BE2C (cell line): ENCODE measurements at places on chromosomes 5 and 9.

DNA sequence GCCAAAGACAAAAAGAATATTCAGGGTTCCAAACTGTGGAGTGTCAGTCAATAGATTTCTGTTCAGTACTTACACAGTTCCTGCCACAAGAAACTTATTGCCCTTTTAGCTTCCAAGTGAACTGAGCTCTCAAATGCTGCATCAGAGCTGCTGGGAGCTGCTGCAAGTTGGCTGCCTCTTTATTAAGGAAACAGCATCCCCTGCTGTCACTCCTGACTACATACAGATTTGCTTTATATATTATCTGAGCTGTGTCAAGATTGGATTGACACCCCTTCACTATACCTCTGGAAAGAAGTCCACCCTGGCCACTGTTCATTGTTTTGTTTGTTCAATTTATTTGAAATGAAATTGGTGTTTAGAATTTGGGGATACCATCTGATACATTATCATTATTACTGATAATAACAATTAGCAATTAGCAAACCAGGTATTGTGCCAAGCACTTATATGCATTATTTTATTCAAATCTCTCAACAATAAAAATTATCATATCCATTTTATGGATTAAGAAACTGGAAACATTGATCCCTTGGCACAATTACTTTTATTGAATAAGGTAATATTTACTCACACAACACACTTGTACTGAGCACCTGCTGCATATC is 16.4 kb upstream of the C5orf58 start:
- DNase-seq: peak; percentile 28

- DNase-seq: peak; percentile 37
These were observed 69.2 kb downstream of the SYK start for GRCh38 chr9:90870621-90871326.

DNA sequence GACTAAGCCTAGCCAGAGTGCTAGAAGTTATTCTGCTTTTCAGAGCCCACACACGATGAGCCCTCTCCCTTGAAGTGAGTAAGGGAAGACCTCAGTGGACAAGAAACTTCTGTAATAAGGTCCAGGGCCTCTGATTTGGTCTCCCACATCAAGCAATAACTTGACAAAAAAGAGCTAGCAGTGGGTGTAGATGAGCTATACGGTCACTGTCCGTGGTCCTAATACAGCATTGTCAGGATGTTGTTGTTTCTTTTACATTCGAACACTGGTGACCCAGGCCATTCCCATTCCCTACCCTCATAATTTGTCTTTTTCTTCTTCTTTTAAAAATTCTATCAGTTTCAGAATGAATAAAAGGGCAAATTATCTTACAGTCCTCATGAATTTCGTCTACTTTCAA is 5.2 kb downstream of the PCSK1 start:
- DNase-seq: no peak

DNA sequence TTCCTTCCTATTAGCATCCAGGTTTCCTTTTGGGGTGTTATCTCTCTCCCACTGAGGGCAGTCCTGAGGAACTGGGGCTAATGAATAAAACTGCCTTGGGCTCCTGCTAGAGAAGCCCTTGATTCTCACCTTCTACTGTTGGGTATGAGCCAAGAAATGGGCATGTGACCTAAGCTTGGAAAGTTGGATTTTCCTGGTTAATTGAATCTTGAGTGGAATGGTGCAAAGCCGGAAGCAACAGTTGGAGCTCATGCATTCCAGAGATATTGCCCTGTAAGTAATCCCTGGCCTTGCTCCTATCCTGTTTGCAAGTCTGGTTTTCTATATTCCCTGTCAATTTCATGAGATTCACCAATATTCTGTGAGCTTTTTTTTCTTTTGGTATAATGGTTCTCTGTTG is 158.5 kb upstream of the ELL2 start:
- no peak for DNase-seq

DNA sequence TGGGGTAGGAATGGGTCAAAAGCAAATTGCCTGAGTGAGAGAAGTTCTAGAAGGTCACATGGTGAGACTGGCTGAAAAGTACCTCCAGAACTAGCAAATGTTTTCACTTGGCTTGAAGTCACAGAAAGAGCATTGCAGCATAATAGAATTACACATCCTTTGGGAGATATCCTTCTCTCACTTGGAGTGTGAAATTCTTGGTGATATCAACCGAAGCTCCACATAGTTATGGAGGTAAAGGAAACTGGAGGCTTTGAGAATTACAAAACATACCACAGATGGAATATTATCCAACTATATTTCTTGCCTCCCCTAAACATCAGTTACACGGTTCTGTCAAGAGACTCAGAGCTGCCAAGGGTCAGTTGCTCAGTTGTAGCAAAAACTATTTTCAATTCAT is 182.4 kb downstream of the SEMA5A start:
- no peak for DNase-seq

DNA sequence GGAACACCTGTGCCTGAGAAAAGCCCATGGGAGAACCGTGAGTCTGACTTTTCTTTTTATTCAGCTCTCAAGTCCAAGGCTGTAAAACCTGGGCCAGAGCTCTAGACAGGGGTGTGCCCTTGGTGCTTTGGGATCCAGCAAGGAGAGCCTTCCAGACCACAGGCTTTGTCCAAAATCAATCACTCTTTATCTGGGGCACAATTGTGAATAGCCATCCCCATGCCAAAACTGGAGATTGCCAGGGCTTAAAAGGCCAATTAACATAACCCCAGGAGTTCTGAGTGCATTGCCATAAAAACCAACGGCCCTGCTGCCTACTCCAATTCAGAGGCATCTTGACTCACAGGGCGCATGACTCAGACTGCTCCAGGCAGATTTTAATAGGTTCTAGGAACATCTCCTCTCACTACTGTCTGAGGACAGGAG is 391.8 kb downstream of the ARHGEF28 start:
- peak; percentile 51 for DNase-seq

DNA sequence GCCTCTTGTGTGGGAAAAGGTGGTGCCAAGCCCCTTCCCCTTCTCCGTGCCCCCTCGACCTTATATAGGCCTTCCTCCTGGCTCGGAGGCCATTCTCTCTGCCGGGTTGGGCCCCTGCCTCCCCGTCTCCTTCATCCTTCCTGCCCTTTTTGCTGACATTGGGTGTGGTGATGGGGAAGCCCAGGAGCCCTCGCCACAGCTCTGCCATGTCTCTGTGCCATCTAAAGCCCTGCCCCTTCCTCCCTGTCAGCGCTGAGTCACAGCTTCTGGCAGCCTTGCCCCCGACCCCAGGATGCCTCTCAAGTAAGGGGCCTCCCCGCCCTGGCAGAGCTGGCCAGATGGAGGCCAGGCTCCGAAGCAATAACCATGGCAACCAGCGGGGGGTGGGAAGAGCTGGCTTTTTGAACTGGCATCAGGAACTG is 30.4 kb downstream of the JADE2 start:
- peak; percentile 86 for DNase-seq

GRCh38 chr9:13786131-13786530 is 506.6 kb upstream of the MPDZ start:
- DNase-seq: no peak

DNA sequence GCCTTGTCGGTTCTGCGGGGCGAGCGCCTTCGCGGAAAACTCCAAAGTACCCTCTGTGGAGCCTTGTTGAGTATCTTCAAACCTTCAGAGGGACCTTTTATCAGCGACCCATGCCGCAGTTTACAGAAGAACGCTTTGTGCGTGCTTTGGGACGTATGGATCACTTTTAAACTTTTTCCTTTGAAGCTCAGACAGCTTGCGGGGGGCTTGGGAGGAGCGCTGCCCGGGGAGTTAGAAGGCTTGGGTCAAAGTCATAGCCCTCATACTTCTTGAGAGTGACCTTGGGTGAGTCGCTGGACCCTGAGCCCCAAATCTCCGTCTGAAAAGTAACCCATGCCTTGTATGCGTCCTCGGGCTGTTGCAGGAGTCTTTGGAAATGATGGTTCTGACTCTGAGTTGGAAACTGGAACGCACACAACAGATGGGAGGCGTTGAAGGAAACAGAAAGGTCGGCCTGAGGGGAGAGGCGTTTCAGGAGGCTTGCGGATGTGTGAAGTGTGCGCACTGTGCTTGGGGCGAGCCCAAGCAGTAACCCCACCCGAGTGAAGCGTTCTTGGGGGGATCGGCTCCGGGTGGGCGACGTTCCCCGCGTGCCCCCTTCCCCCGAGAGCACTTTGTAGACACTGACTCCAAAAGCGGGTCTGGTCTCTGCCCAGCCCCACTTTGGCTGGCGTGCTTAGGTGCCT is 661 bp upstream of the SLC25A51 start:
- no peak for DNase-seq

DNA sequence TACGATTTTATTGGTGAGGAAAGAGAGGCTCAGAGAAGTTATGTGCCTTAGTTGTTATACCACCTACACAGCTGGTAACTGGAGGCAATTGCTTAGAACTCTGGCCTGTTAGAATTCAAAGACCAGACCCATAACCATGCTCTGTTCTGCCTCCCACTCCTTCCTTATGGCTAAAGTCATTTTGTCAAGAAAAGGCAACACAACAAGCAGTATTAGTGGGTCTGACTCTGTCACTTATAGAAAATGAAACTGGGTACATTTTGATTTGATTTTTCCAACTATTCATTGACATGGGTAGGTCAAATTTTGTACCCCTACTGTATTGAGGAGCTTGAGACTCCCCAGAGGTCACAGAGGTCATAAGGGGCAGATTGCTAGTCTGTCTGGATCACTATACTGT is 44.5 kb upstream of the NR3C1 start:
- no peak for DNase-seq

- no peak for DNase-seq
These were observed 108.2 kb downstream of the AUH start for GRCh38 chr9:91253488-91253887.

GRCh38 chr5:39424736-39425637 is at the start of gene DAB2:
Gene DAB2 (minus strand): TSS chr5:39424980. CDS start chr5:39394320, 30,660 bp downstream.
- peak; percentile 30 for DNase-seq

GRCh38 chr9:130766927-130767307 is 68.1 kb upstream of the ABL1 start:
- no peak for DNase-seq

GRCh38 chr9:105038051-105038450 is 110.1 kb upstream of the ABCA1 start:
- DNase-seq: no peak

GRCh38 chr5:73797132-73797510 is 171.1 kb downstream of the ARHGEF28 start:
- DNase-seq: no peak

GRCh38 chr5:3993856-3994473 is 398.3 kb downstream of the IRX1 start:
- DNase-seq: no peak

DNA sequence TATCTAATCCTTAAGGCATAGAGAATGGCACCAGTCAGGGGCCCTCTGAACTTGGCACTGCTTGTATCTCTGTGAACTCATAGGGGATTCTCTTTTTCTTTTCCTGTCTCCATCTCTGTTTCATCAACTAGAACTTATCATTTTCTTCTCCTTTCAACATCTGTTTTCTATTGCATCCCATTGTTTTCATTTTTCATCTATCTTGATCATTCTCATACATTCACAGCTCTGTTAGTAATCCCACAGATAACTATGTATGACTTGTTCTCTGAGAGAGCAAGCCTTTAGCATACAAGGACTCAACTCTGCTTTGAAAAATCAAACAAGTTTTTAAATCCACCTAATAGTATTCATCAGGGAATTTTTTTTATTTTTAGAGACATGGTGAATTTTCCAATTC is 264.3 kb downstream of the ARRDC3 start:
- no peak for DNase-seq

DNA sequence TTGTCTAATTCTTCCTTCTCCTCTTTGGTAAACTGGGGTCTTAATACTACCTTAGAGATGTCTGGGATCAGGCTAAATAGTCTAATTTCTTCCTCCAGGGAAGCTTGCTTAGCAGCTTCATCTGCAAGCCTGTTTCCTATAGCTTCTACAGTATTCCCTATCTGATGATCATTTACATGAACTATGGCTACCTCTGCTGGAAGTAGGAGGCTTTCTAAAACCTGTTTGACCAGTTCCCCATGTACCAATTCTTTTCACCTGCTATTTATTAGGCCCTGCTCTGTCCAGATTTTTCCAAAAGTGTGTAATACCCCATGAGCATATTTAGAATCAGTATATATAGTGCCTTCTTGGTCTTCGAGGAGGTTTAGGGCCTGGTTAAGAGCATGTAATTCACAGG is 619.8 kb downstream of the HINT1 start:
- no peak for DNase-seq

DNA sequence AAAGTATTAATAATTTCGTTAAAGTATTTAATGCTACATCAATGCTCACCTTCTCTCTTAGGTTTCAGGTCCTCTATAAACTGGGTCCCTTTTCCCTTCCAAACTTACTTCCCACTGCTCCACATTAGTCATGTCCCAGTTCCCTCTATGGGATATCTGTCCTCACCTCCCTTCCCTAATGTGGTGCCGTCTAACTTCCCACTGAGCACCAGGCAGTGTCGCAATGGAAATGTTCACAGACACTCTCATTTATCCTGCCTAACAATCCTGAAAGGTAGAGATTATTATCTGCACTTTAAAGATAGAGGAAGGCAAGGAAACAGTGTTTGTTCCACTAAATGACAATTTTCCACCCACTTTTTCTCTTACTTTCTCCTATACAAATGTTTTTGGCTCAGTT is 329.7 kb downstream of the CWC27 start:
- no peak for DNase-seq

DNA sequence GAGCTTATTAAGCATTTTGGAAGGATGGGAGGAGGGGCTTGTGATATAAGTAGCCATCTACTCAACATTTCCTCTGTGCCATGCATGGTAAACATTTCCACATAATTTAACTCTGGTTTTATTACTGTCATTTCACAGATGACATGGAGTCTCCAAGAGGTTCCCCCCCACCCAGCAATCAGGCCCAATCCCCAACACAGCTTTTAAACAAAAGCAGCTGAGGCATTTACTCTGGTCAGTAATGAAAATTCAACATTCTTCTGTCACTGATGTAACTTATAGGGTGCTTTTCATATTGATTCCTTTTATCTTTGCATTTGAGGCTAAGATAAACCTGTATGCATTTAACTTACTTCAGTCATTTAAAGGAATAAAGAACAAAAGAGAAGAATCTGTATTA is 128.1 kb downstream of the COL23A1 start:
- no peak for DNase-seq
